ENCODE measurements at places on chromosomes 2 and 18.

DNA sequence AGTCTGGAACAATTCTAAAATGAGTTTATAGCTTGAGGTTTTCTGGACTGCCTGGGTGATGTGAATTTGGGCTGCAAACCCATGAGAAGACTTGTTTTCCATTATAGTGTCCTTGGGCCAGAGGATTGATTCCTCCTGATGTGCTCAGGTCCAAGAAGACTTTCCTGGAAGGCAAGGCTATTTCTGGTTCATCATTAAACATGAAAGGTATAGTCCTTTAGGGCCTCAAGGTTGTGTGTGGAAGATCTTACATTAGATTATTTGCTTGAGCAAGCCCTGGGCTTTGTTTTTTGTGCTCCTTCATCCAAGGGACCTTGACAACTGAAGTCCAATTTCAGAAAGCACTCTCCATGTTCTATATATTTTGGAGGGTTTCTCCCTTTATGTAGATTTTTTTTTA, 26.8 kb upstream of the NEDD4L start:
- no peak for DNase-seq

DNA sequence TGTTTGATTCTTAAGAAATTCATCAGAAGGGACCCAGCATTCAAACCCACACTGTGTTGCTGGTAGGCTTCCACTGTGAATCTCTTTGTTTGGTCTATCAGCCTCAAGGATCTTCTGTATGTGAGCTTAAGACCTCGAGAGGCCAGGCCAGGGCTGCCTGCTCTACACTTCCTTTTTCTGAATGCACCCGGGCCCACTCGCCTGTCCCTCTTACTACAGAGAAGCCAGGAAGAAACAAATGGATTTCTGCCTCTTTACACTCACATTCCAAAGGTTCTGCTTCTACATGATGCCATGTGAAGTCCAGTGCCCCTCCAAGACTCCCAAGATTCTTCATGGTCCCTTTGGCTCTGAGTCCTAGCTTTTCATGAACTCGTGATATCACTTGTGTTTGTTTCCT, 25.4 kb upstream of the MRPL19 start:
- DNase-seq, result no peak

GRCh38 chr2:166135152-166135848, 7.5 kb upstream of the SCN1A start:
- DNase-seq, result no peak

- DNase-seq, result no peak
Measured at GRCh38 chr2:181164699-181165098, 184.3 kb downstream of the UBE2E3 start.

- DNase-seq, result no peak
Measured at GRCh38 chr2:68417926-68418325, 49.2 kb downstream of the FBXO48 start.

DNA sequence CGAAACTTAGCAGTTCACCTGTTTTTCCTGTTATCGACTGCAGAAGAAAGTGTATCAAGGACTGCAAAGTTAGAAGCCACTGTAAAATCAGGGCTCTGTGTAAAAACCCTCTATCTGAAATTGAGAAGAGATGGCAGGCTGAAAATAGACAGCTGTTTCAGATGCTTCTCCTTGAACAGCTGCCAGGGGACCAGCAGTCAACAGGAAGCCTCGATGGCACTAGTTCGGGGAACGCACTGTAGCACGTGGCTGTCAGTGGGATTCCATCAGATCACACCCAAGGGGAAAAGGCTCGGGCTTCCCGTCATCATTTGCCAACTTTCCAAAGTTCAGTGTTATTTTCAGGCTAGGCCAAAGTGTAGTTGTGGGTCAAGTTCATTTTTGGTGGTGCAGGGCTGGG, 316.9 kb downstream of the TXNL1 start:
- no peak for DNase-seq

- no peak for DNase-seq
Measured at GRCh38 chr2:226030369-226030768, 630.9 kb downstream of the NYAP2 start.

DNA sequence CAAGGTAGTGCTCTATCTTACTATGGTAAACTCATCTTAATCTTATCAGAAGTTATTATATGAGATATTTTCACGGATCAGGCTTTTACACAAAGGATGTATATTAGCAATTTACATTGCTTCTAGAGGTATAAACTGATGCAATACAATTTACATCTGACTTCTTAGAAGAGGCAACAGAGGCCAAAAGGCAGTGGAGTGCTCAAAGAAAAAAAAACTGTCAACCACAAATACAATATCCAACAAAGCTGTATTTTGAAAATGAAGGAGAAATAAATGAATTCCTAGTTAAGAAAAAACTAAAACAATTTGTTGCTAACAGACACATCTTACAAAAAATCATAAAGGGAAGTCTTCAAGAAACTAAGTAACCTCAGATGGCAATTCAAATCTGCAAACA, 1031.5 kb upstream of the CNTNAP5 start:
- no peak for DNase-seq

Measured in BE2C (cell line).